CMK (cell line): ENCODE measurements at places on chromosomes 13 and 19.
A peak's percentile ranks its signal among the peaks of the same experiment; 100 is the strongest.

DNA sequence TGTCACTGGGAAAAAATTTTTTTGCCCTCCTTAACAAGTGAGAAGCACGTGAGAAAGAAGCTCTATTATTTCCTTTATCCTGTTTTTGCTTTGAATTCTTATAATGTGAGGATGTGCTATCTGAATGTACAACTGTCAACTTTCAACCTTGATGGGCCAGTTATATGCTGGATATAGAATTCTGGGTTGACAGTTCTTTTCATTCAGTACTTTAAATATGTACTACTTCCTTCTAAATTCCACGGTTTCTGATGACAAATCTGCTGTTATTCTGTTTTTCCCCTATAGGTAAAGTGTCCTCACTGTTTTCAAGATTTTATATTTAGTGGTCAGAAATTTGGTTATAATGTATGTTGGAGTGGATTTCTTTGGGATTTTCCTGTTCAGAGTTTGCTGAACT lies 29.9 kb downstream of the ZDHHC20 start:
- no peak for DNase-seq

DNA sequence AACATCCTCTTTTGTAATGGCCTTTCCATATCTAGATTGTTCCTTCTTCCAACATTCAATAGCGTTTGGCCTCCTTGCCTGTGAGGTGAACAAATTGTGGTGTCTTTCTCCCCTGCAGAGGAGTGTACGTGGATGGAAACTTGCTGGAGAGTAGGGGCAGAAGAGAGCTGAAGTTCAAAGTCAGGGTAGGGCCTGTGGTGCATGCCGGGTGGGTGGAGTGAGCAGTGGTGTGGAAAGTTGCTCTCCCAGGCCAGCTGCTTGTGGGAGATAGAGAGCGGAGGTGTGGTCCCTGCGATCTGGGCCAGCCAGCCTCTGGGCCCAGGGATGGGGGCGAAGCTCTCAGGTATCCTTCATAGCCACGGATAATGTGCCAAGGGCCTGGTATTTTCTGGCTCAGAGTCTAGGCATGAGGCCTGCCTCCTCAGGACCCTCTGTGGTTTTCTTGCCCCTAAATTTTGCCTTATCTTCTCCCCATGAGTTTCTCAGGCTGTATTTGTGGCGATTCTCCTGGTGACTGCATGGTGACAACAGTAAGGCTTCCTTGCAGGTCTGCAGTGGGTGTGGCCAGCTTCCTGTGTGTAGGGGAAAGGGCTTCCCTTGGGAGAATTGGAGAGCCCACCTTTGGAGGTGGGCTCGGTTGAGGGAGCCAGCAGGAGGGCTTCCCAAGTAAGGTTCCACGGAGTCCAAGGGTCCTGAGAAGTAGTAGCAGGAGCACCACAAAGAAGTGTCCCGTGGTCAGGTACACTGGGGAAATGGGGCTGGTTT lies 6.7 kb downstream of the RGCC start:
- peak; percentile 33 for DNase-seq

GRCh38 chr13:111966933-111967332 lies 100.0 kb upstream of the SOX1 start:
- DNase-seq = no peak

- no peak for DNase-seq
Measured at GRCh38 chr13:77150651-77151050, 123.7 kb upstream of the FBXL3 start.

- no peak for DNase-seq
Measured at GRCh38 chr13:34591129-34591528, 350.9 kb upstream of the NBEA start.

GRCh38 chr13:71254384-71254783 lies 612.6 kb downstream of the DACH1 start:
- no peak for DNase-seq

GRCh38 chr13:36261976-36262375 lies 35.6 kb downstream of the CCDC169 start:
- DNase-seq = no peak

GRCh38 chr13:95164830-95165229 lies 136.4 kb downstream of the ABCC4 start:
- DNase-seq = no peak

- no peak for DNase-seq
Measured at GRCh38 chr19:50312967-50313811, 16.0 kb downstream of the KCNC3 start.
